Activated T-helper 17 cell treated with anti-CD3 and anti-CD28 coated beads, Interleukin-2, amount 50 U/mL, for 72 hours (primary cell): ENCODE measurements at places on chromosomes 11 and 22.

- no peaks in the 10 kb centered on the region for H3K4me1 ChIP-seq
- no peaks in the 10 kb centered on the region for H3K36me3 ChIP-seq
- no peak overlapping the region for H3K27ac ChIP-seq
- no peak for ATAC-seq
Measured at GRCh38 chr11:17743808-17744119, 9.2 kb downstream of the KCNC1 start.

- no peak for ATAC-seq
- H3K27me3 ChIP-seq = peaks cover 11% of the 10 kb centered on the region
- H3K27ac ChIP-seq = no peak overlapping the region
- no peak overlapping the region for H3K4me3 ChIP-seq
Measured at GRCh38 chr11:79244241-79244772, 196.5 kb downstream of the TENM4 start.

- H3K4me1 ChIP-seq = no peaks in the 10 kb centered on the region
- H3K36me3 ChIP-seq = no peaks in the 10 kb centered on the region
- H3K27me3 ChIP-seq = peaks cover 16% of the 10 kb centered on the region
- H3K4me3 ChIP-seq = no peak overlapping the region
- no peak overlapping the region for H3K27ac ChIP-seq
Measured at GRCh38 chr11:102208835-102209234, 98.6 kb downstream of the YAP1 start.

GRCh38 chr22:32327066-32327465, 30.6 kb upstream of the RFPL3 start:
- H3K27ac ChIP-seq = no peak overlapping the region
- H3K36me3 ChIP-seq = no peaks in the 10 kb centered on the region
- H3K4me1 ChIP-seq = no peaks in the 10 kb centered on the region
- H3K27me3 ChIP-seq = peaks cover under 1% of the 10 kb centered on the region
- no peak overlapping the region for H3K4me3 ChIP-seq
- no peak for ATAC-seq

- no peaks in the 10 kb centered on the region for H3K27me3 ChIP-seq
- H3K27ac ChIP-seq = peak overlapping the region; percentile 93
- peak overlapping the region; percentile 82 for H3K4me3 ChIP-seq
- ATAC-seq = peak; percentile 92
- H3K36me3 ChIP-seq = peaks cover 58% of the 10 kb centered on the region
Measured at GRCh38 chr11:126318574-126319373, 14.9 kb downstream of the DCPS start.

- no peaks in the 10 kb centered on the region for H3K27me3 ChIP-seq
- no peaks in the 10 kb centered on the region for H3K36me3 ChIP-seq
- H3K4me3 ChIP-seq = no peak overlapping the region
- no peaks in the 10 kb centered on the region for H3K4me1 ChIP-seq
Measured at GRCh38 chr11:73325036-73325981, 17.2 kb downstream of the ARHGEF17 start.

- peaks cover 13% of the 10 kb centered on the region for H3K27me3 ChIP-seq
- no peak overlapping the region for H3K27ac ChIP-seq
- H3K36me3 ChIP-seq = no peaks in the 10 kb centered on the region
- no peak overlapping the region for H3K4me3 ChIP-seq
- ATAC-seq = no peak
- no peaks in the 10 kb centered on the region for H3K4me1 ChIP-seq
Measured at GRCh38 chr11:11401960-11402535, 49.0 kb upstream of the CSNK2A3 start.

DNA sequence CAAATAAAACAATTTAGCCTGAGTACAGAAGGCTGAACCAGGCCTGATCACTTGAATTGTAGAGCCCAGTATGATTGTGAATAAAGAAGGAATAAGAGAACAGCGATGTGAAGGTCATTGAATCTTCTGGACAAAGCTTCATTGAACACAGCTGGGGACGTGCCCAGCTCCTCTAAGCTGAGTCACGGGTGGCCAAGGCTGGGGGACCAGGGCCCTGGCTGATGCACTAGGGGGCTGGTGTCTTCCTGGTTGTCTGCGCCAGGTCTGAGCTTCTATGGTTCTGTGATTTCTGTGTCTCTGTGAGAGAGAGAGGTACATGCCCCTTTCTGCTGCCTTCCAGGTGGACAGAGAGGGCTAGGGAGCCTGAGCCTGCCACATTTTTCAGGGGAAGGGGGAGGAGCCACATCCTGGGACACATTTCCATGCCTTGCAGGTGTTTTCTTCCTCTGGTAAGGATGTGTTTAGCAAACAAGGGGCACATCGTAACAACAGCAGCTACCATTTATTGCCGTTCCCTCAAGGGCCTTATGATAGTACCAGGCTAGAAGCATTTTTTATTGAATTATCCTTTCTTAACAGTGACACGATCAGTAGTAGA, 135.7 kb downstream of the C11orf91 start:
- no peak overlapping the region for H3K4me3 ChIP-seq
- H3K36me3 ChIP-seq = no peaks in the 10 kb centered on the region
- H3K4me1 ChIP-seq = no peaks in the 10 kb centered on the region
- H3K27me3 ChIP-seq = peaks cover 6% of the 10 kb centered on the region
- H3K27ac ChIP-seq = no peak overlapping the region

DNA sequence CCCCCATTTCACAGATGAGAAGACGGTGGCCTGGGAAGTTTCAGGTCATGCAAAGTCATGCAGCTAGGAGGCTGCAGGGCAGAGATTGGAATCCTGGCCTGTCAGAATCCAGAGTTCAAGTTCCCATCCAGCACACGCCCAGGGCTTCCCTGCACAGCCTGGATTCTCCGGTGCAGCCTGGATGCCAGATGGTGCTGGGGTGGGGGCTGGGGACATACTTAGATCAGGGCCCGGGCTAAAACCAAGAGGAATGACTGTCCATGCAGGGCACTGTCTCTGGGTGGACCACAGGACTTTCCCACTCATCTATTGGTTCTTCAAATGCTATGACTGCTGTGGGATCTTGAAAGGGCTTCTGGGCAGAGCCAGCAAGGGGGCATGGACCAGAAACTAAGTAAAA, 24.6 kb downstream of the LMO1 start:
- H3K27me3 ChIP-seq = peaks cover 4% of the 10 kb centered on the region
- no peaks in the 10 kb centered on the region for H3K4me1 ChIP-seq
- H3K36me3 ChIP-seq = no peaks in the 10 kb centered on the region
- no peak overlapping the region for H3K4me3 ChIP-seq
- no peak for ATAC-seq

- no peaks in the 10 kb centered on the region for H3K27me3 ChIP-seq
- H3K36me3 ChIP-seq = no peaks in the 10 kb centered on the region
- no peaks in the 10 kb centered on the region for H3K4me1 ChIP-seq
- no peak overlapping the region for H3K4me3 ChIP-seq
- ATAC-seq = no peak
Measured at GRCh38 chr11:73173755-73174494, 31.8 kb upstream of the FCHSD2 start.

DNA sequence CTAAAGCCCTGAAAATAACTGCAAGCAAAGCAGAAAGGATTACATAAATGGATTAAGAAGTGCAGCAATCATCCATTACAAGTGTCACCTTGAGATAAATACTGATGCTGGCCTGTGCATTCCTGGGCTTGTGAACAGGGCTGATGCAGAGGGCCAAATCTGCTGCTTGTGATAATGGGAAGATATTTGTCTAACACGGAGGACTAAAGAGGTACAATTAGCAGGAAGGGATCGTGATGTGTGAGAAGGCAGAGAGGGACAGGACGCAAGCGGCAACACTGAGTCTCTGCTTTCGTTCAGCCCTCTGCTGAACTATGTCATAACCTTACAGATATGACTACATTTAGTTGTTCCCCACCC, 107.7 kb upstream of the DDI1 start:
- no peaks in the 10 kb centered on the region for H3K36me3 ChIP-seq
- no peak overlapping the region for H3K27ac ChIP-seq
- no peaks in the 10 kb centered on the region for H3K27me3 ChIP-seq
- no peaks in the 10 kb centered on the region for H3K4me1 ChIP-seq

- no peaks in the 10 kb centered on the region for H3K36me3 ChIP-seq
- ATAC-seq = no peak
- H3K4me3 ChIP-seq = no peak overlapping the region
- no peak overlapping the region for H3K27ac ChIP-seq
- H3K4me1 ChIP-seq = peaks cover 4% of the 10 kb centered on the region
- H3K27me3 ChIP-seq = peaks cover 3% of the 10 kb centered on the region
Measured at GRCh38 chr11:62046568-62047100, 77.2 kb upstream of the INCENP start.

GRCh38 chr11:29008481-29008880, 900.3 kb downstream of the METTL15 start:
- no peak for ATAC-seq
- H3K27ac ChIP-seq = no peak overlapping the region
- H3K27me3 ChIP-seq = no peaks in the 10 kb centered on the region
- H3K4me1 ChIP-seq = no peaks in the 10 kb centered on the region

GRCh38 chr11:73114835-73115220, 27.3 kb downstream of the FCHSD2 start:
- no peak for ATAC-seq
- no peak overlapping the region for H3K27ac ChIP-seq
- H3K4me3 ChIP-seq = no peak overlapping the region
- no peaks in the 10 kb centered on the region for H3K27me3 ChIP-seq
- H3K4me1 ChIP-seq = peaks cover 5% of the 10 kb centered on the region

GRCh38 chr11:76361374-76361773, 19.6 kb downstream of the THAP12 start:
- H3K27ac ChIP-seq = peak overlapping the region; percentile 52
- H3K4me3 ChIP-seq = no peak overlapping the region
- peak; percentile 60 for ATAC-seq
- H3K36me3 ChIP-seq = peaks cover 92% of the 10 kb centered on the region
- H3K4me1 ChIP-seq = peaks cover 18% of the 10 kb centered on the region

DNA sequence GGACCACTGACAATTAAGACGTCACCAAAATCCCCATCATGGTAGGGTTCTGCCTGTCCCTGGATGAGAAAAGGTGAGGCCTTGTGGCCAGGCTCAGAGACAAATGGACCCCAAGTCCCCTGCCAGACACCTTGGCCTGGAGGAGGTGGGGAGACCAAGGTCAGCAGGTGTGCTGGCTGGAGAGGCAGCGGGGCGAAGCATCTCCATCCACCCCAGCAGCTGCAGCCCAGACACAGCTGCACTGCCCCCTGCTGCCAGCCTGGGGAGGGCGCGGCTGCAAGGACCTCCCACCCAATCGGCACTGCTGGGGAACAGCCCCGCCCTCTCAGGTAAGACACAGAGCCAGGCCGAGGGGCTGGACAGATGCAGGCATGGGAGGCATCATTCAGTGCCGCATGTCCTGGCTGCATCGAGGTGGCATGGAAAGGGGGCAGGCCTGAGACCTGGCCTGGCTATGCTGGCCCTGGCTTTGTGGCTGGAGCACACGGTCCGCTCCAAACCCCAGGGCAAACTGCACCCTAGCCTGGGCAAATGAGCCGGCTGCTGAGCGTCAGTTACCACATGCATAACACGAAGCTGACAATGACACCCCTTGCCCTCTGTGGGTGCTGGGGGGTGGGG, 12.2 kb upstream of the MFNG start:
- no peaks in the 10 kb centered on the region for H3K36me3 ChIP-seq
- peaks cover 4% of the 10 kb centered on the region for H3K27me3 ChIP-seq
- no peak overlapping the region for H3K27ac ChIP-seq

DNA sequence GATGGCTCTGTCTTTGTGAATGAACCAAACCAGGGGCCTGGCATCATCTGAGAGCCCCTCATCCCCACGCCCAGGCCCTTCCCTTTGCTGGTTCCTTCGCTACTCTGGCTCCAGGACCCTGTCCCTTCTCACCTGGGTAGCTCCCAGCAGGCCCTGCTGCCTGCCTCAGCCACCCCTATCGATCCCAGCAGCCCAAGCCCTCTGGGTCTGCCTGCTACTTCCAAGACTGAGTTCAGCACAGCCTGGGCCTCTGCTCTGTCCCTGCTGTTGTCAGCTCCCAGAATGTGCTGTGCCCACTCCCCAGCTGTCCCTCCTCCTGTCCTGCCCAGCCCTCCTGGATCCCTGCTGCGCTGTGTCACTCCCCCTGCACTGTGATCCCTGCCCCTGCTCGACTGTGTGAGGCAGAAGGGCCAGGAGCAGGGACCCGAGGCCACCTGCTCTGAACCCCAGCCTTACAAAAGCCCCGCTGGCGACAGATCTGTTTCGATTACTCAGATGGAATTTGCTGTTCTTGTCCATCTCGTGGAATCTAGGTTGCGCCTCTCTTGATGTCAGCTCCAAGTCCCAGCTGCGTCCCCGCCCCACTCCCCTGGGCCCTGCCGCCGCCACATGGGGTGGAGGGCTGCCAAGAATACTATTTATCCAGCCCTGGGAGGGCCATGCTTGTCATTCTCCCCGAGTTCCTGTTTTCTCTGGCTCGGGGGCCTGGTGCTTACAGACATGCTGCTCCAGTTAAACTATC, 13.0 kb downstream of the MRPL21 start:
- no peak overlapping the region for H3K27ac ChIP-seq
- ATAC-seq = no peak

DNA sequence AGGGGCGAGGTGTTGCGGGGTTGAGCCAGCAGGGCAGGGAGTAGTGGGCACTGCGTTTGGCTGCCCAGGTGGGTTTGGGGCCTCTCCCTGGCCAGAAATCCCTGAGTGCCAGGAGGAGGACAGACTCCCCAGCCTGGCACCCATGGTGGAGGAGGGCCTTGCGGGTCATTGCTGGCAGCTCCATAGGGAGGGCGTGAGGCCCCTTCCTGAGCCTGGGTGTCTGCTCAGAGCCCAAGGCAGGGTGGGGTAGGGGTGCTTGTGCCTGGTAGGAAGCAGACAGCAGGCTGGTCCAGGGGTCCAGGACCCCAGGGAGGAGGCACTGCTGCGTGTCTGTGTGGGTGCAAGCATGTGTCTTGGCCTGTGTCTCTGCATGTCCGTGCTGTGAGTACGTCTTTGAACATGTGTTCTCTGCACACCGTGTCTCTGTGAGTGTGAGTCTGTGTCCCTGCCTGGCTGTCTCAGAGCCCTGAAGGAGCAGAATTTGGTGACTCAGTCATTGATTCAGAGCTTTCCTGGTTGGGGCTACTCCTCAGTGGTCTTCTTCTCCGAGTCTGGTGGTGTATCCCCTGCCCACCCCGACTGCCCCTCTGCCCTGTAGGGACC, 3.9 kb downstream of the TSPAN4 start:
- no peaks in the 10 kb centered on the region for H3K27me3 ChIP-seq
- H3K4me3 ChIP-seq = no peak overlapping the region
- H3K4me1 ChIP-seq = no peaks in the 10 kb centered on the region
- H3K36me3 ChIP-seq = no peaks in the 10 kb centered on the region
- no peak overlapping the region for H3K27ac ChIP-seq

DNA sequence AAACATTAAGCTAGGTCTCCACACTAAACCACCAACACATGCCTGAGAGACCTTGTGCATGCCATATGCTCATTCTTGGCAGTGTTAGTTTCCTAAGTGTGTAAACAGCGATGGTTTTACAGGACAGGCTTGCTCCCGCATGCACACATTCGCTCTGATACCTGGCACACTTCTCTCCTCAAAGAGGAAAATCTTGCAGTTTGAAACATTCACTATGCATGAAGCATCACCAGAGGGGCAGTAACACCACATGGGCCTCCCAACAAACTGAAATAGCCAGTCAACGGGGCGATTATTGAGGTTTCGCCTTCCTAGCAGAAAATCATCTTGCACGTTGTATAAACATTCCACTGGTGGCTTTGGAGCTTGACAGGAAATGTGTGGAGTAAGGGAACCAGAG, 52.6 kb downstream of the ABTB2 start:
- no peaks in the 10 kb centered on the region for H3K36me3 ChIP-seq
- no peak for ATAC-seq
- no peak overlapping the region for H3K27ac ChIP-seq

GRCh38 chr11:62345861-62346260, 8.6 kb downstream of the ASRGL1 start:
- H3K27ac ChIP-seq = no peak overlapping the region
- no peak for ATAC-seq
- H3K4me3 ChIP-seq = no peak overlapping the region
- no peaks in the 10 kb centered on the region for H3K36me3 ChIP-seq

- H3K36me3 ChIP-seq = no peaks in the 10 kb centered on the region
- H3K4me1 ChIP-seq = no peaks in the 10 kb centered on the region
- H3K4me3 ChIP-seq = no peak overlapping the region
Measured at GRCh38 chr11:114284021-114284420, 12.2 kb upstream of the NNMT start.
